ENCODE measurements at places on chromosomes 3 and 15. TPM values are rescaled to one million over a fixed set of nuclear protein-coding genes. Genes with fewer than 3 reads are reported as not detected.
A peak's percentile ranks its signal among the peaks of the same experiment; 100 is the strongest.

The CHRD gene
- not detected for total RNA-seq

The ZNF621 gene
- total RNA-seq = 27.4 TPM

The GP5 gene
- total RNA-seq = 3.8 TPM

The NT5DC2 gene
- total RNA-seq = 5.5 TPM

The STT3B gene
- 154 TPM for total RNA-seq

The C3orf85 gene
- total RNA-seq = not detected

The CFAP91 gene
- 0.58 TPM for total RNA-seq

The MYL3 gene
- total RNA-seq = not detected

DNA sequence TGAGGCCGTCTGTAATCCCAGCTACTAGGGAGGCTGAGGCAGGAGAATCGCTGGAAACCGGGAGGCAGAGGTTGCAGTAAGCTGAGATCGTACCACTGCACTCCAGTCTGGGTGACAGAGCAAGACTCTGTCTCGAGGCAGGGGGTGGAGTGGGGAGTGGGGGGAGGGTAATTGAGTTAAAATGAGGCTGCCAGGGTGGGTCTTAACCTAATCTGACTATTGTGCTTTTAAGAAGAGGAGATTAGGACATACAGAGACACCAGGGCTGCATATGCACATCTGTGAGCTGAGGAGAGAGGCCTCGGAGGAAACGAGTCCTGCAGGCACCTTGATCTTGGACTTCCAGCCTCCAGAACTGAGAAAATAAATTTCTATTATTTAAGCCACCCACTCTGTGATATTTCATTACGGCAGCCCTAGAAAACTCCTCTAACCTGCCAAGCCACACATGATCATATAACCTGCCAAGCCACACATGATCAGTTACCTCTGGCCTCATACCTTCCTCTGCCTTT is 197.0 kb downstream of the THSD4 start:
- no peaks in the 10 kb centered on the region for H3K27me3 ChIP-seq
- no peaks in the 10 kb centered on the region for H3K36me3 ChIP-seq
- no peak overlapping the region for H3K27ac ChIP-seq
- no peak for DNase-seq
- H3K4me3 ChIP-seq = no peak overlapping the region
- no peaks in the 10 kb centered on the region for H3K4me1 ChIP-seq

DNA sequence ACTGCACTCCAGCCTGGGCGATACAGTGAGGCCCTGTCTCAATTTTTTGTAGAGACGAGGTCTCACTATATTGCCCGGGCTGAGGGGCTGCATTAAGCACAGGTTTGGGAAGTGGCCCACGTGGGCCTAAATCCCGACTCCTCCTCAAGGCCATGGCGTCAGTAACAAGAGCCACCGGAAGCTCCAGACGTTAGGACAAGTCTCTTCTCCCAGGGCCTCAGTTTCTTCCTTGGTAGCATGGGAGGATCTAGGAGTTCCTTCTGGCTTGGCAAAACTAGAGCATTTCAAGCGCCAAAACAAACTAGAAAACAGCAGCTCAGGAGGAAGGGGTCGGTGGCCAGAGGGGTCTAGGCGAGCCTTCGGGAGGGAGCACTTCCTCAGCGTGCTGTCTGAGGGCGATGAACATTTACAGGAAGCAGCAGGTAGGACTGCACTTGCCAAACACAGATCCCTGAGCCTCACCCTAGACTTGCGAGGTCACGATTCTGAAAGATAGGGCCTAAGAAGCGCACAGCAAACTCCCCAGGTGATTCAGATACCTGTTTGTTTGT is 536 bp downstream of the SNAPC5 start:
- H3K4me3 ChIP-seq = peak overlapping the region; percentile 86
- no peak for DNase-seq
- H3K4me1 ChIP-seq = peaks cover 42% of the 10 kb centered on the region
- H3K36me3 ChIP-seq = peaks cover 68% of the 10 kb centered on the region

DNA sequence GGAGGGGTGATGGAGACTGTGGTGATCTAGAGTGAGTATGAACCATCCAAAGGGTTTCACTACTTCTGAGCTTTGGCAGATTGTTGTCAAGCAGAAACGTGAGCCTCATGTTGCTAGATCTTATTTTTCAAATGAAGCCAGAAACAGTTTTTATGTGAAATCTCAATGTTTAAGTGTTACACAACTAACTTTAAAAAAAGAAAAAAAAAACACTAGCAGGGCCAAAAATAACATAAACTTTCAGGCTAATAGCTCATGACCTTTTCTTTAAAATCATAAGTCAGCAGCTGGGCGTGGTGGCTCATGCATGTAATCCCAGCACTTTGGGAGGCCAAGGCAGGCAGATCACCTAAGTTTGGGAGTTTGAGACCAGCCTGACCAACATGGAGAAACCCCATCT is 2.1 kb upstream of the HTR3D start:
- no peak overlapping the region for H3K27ac ChIP-seq
- H3K27me3 ChIP-seq = no peaks in the 10 kb centered on the region
- H3K4me1 ChIP-seq = no peaks in the 10 kb centered on the region
- no peak for DNase-seq
- no peaks in the 10 kb centered on the region for H3K36me3 ChIP-seq
- H3K4me3 ChIP-seq = no peak overlapping the region

- peak overlapping the region; percentile 93 for H3K4me3 ChIP-seq
- H3K36me3 ChIP-seq = peaks cover 4% of the 10 kb centered on the region
- peak overlapping the region; percentile 92 for H3K27ac ChIP-seq
Measured at GRCh38 chr3:52240059-52240885, 1.3 kb upstream of the TWF2 start.

DNA sequence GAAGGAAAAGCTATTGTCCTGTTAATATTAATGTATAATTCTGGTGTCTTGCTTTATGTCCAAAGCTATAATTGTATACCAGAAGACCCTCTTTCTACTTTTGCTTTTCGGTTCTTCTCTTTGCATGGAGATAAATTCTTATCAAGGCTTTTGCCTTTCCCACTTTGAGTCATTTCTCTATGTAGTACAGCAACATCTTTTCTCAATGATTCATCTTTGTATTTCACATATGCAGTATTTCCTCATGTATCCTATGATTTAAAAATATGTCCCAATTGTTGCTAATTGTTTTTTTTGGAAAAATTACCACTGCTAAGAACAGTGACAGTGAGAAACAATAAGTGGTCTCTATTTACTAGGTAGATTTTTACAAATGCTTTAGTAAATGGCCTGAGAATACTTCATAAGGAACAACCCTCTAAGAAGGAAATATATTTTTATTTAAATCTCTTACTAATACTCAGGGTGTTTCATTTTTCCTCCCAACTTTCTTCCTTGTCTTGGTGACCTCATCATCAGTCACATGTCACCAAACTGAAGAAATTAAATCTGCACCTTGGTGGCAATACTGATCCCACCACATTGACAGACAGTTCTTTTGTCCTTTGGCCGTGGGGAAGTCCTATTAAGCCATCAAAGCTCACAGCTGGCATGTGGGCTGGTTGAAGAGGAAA is 290.6 kb downstream of the SATB1 start:
- no peak for DNase-seq
- H3K36me3 ChIP-seq = no peaks in the 10 kb centered on the region
- H3K4me3 ChIP-seq = no peak overlapping the region
- H3K4me1 ChIP-seq = no peaks in the 10 kb centered on the region
- no peak overlapping the region for H3K27ac ChIP-seq
- H3K27me3 ChIP-seq = no peaks in the 10 kb centered on the region

DNA sequence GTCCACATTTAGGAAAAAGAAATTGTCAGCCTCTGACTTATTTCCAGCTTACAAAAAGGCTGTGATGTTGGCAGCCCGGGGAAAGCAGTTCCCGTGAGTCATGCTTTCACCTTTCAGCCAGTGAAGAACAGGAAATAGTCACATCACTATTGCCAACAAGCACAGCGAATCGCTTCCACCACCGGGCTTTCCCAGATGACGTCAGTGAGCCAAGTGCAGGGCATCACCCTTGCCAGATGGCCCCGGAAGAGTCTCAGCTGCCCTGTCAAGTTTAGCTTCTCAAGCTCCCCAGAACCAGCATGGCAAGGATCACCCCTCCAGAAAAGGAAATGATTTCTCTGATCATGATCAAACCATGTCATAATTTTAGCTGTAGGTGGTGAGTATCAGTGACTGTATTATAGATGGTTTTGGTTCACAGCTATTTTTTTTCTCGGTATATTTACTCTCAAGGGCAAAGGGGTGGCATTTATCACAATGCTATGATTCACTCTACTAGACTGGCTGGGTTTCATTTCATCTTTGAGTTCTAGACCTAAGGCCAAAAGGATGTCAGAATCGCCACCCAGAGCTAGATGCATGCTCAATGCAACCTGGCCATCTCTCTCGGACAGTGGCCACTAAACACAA is 32.9 kb downstream of the B3GNT5 start:
- peak; percentile 99 for DNase-seq
- peaks cover 20% of the 10 kb centered on the region for H3K4me1 ChIP-seq
- H3K4me3 ChIP-seq = peak overlapping the region; percentile 13
- H3K36me3 ChIP-seq = no peaks in the 10 kb centered on the region

GRCh38 chr15:33013827-33014445 is 180.6 kb downstream of the FMN1 start:
- H3K4me3 ChIP-seq = no peak overlapping the region
- no peaks in the 10 kb centered on the region for H3K36me3 ChIP-seq
- H3K4me1 ChIP-seq = no peaks in the 10 kb centered on the region
- H3K27ac ChIP-seq = no peak overlapping the region
- no peak for DNase-seq

- H3K4me1 ChIP-seq = peaks cover 24% of the 10 kb centered on the region
- H3K27ac ChIP-seq = no peak overlapping the region
- H3K4me3 ChIP-seq = no peak overlapping the region
- no peaks in the 10 kb centered on the region for H3K36me3 ChIP-seq
- DNase-seq = no peak
Measured at GRCh38 chr3:99872923-99873254, 55.2 kb downstream of the CMSS1 start.

GRCh38 chr15:68767833-68768232 is 52.9 kb downstream of the ANP32A start:
- H3K4me1 ChIP-seq = no peaks in the 10 kb centered on the region
- H3K4me3 ChIP-seq = no peak overlapping the region
- H3K27me3 ChIP-seq = no peaks in the 10 kb centered on the region
- no peak for DNase-seq

DNA sequence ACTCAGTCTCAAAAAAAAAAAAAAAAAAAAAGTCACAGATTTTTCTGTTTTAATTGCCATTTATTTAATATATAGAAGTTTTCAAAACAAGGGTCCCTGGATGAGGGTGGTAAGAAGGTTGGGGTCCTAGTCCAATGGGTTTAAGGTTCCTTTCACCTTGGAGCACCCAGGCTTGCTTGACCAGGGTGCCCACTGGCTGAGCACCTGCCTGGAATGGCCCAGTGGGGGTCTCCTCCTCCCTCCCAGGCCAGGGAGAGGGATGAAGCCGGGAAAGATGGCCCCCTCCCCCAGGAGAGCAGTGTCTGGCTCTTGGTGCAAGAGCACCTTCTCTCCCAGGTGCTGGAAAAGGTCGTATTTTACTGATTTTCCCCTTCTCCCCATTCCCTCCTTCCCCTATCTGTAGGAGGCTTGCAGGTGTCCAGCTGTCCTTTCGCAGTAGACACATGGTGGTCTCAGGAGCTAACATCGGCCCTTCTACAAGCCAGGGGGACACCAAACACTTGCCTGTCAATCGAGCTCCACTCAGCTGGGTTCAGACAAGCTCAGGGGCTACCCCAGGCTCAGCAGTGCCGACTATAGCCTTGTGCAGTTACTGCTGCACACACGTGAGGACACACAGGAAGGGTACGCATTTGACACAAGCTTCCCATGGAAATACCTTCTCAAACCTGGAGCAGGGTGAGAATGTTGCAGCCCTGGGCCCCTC is 112.3 kb upstream of the KLF13 start:
- no peak overlapping the region for H3K4me3 ChIP-seq
- H3K27ac ChIP-seq = peak overlapping the region; percentile 52
- no peaks in the 10 kb centered on the region for H3K36me3 ChIP-seq
- no peaks in the 10 kb centered on the region for H3K27me3 ChIP-seq

- H3K27ac ChIP-seq = no peak overlapping the region
- no peaks in the 10 kb centered on the region for H3K27me3 ChIP-seq
- H3K4me3 ChIP-seq = no peak overlapping the region
- DNase-seq = no peak
Measured at GRCh38 chr3:48129921-48130320, 58.3 kb downstream of the CDC25A start.

DNA sequence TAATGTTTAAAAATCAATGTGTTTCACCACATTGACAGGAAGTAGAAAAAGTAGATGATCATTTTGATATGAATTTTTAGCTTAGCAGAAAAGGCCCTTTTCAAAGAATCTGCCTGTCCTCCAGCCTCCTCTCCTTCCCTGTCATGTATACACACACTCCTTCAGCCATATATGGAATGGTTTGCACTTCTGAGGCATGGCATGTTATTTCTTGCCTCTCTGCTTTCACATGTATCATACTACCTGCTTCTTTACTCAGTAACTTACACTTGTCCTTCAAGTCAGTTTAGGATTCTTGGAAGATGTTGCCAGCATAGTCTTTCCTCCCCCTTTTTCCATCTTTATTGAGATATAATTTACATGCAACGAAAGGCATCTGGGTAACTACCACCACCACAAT is 79.0 kb downstream of the REC114 start:
- no peak overlapping the region for H3K4me3 ChIP-seq
- no peaks in the 10 kb centered on the region for H3K27me3 ChIP-seq
- H3K4me1 ChIP-seq = no peaks in the 10 kb centered on the region
- DNase-seq = no peak
- H3K27ac ChIP-seq = no peak overlapping the region
- H3K36me3 ChIP-seq = no peaks in the 10 kb centered on the region

Measured in CD4-positive, alpha-beta memory T cell (primary cell).